ENCODE measurements at places on chromosomes 11 and 22.

GRCh38 chr11:3165152-3165705 lies at the start of gene OSBPL5:
Gene OSBPL5 (minus strand): TSS chr11:3165310. CDS start chr11:3129148, 36,162 bp downstream.
- peak; percentile 80 for DNase-seq

- DNase-seq: no peak
Observed at GRCh38 chr11:1387961-1388762, 1.6 kb upstream of the BRSK2 start.

GRCh38 chr11:75246006-75246670 lies 5.6 kb downstream of the TPBGL start:
- DNase-seq: no peak

GRCh38 chr11:41836431-41836830 lies 377.0 kb upstream of the LRRC4C start:
- no peak for DNase-seq

- DNase-seq: peak; percentile 28
Observed at GRCh38 chr11:125626288-125626950, 1.5 kb downstream of the CHEK1 start.

GRCh38 chr22:17368554-17369438 lies 464 bp upstream of the CECR2 start:
- DNase-seq: peak; percentile 70

DNA sequence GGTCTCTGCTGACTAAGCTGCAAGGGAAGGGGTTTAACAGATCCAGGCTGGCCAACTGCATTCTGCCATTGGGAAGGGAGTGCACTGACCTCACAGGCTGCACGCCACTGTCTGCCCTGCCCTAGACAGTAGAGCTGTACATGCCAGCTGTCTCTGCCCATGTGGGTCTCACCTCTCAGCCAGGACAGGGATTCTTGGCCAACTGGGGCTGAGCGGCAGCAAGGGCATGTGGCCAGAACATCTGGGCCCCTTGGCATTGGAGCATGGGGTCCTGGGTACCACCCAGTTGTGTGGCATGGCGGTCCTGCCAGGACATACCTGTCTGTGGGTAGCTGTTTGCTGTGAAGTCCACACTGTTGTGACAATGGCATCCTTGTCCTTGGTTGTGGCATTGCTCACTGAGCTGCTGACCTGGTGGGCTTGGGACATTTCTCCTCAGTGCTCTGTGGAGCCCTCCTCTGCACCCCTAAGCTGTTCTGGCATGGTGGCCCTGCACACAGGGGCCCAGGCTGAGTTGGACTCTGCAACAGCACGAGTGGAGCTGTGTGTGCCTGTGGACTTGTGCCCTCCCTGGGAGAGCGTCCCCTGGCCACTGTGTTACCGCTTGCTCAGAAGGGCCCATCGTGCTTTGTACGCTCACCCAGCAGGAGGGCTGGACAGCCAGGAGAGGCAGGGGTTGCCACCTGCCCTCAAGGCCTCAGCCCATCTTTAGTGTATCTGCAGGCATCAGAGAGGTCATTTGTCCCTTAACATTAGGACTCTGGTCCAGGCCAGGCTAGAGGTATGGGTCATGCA lies 46.7 kb downstream of the MED15 start:
- no peak for DNase-seq

DNA sequence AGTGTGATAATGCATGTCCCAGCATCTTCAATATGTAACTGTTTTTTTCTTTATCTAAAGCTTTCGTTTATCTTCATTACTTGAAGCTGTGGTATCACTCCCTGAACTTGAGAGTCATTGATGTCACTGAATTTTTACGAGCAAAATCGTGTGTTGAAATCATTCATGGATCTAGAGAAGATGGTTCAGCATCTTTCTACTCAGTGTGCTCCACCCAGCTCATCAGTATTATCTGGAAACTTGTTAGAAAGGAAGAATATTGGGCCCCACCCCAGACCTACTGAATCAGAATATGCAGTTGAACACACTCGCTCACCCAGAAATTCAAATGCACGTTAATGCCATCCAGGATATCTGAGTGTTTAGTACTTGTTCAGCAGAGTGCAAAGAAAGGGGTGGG lies 8.3 kb downstream of the CDON start:
- DNase-seq: no peak

DNA sequence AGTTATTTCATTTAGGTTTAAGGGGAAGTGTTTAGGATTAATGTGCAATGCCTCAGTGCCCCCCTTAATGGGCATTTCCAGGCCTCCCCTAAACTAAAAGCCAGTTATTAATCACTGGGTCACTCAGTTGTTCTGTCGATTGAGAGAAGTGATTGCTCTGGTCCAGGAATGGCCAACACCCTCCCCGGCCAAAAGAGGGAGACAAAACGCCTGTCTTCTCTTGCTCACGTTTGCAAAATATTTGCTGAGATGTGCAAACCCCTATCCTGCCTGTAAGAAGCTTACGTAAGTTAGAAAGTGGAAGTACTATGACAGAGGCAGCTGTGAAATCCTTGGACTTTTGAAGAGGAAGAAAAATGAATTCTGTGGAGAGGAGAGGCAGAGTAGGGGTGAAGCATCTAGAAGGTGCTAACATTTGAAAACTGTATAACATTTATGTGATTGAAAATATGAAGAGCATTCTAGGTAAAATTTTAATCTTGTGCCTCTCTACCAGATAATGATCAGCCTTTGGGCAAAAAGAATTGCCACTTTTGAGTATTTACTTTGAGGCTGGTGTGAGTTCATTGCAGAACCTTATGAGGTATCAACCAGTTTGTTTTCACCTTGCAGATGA lies 37.7 kb downstream of the NTM start:
- DNase-seq: peak; percentile 68

- no peak for DNase-seq
Observed at GRCh38 chr22:29816128-29816527, 21.9 kb downstream of the ASCC2 start.

- DNase-seq: peak; percentile 40
Observed at GRCh38 chr11:74025467-74026166, 16.7 kb upstream of the UCP3 start.

GRCh38 chr11:115290893-115291292 lies 213.3 kb downstream of the CADM1 start:
- DNase-seq: no peak

GRCh38 chr11:75133976-75134375 lies 16.9 kb upstream of the SLCO2B1 start:
- DNase-seq: no peak

GRCh38 chr11:75792997-75793800 lies 21.8 kb upstream of the UVRAG start:
- no peak for DNase-seq

GRCh38 chr11:28110821-28111200 lies 2.6 kb downstream of the METTL15 start:
- DNase-seq: no peak

DNA sequence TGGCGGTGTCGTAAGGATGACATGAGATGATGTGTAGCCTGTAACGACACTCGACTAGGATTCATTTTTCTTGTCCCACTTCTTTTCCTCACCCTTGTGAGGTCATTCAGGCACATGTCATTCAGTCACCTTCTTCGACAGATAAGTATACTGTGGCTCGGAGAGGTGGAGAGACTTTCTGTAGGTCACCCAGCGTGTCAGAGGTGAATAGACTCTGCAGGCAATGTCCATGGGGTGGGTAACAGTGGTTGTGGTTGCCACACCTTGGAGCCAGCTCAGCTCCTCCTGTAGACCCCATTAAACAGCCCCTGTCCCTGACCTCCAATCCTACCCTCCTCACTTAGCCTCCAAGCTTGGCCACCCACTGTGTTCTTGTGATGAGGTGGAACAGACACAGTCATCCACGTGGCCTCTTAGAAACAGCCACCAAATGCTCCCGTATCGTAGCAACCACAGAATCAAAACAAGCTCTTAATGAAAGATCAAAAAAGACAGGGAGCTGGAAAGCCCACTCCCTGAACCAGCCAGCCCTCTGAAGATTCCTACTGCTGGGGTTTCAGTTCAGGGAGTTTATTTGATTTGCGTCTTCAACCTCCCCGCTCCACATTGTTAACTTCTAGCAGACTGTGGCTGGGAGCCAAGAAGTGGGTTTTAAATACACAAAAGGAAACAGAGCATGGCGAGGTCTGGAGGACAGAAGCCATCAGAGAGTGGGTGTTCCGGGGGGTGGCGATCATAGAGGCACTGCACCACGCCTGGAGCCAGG lies 89.0 kb upstream of the GRK3 start:
- DNase-seq: peak; percentile 88

DNA sequence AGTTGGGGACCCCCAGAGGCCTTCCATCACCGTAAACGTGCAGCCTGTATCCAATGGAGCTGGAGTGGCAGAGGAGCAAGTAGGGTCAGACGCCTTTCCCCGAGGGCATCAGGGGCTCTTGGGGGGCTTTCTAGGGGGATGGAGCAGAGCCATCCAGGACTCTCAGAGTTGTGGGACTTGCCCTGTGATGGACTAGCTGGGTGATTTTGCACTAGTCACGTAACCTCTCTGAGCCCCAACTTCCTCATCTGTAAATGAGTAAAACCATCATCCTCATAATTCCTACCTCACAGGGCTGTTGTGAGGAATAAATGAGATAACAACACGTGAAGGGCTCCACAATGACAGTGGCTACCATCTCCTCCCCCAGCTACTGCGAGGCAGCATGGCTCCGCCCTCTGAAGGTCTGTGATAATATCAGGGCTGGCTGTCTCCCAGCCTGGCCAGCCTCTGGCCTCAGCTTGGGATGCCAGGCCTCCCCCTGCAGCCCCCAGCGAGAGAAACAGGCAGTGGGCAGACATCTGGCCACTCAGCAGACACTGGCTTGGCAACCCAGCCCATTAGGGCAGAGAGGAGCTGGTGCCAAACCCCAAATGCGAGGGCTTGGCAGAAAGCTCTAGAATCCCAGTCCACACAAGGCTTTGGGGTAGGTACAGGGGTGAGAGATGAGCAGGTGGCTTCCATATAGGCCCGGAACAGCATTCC lies 6.7 kb downstream of the USP2 start:
- peak; percentile 80 for DNase-seq

- DNase-seq: no peak
Observed at GRCh38 chr11:118139578-118139977, 13.0 kb downstream of the SCN4B start.

DNA sequence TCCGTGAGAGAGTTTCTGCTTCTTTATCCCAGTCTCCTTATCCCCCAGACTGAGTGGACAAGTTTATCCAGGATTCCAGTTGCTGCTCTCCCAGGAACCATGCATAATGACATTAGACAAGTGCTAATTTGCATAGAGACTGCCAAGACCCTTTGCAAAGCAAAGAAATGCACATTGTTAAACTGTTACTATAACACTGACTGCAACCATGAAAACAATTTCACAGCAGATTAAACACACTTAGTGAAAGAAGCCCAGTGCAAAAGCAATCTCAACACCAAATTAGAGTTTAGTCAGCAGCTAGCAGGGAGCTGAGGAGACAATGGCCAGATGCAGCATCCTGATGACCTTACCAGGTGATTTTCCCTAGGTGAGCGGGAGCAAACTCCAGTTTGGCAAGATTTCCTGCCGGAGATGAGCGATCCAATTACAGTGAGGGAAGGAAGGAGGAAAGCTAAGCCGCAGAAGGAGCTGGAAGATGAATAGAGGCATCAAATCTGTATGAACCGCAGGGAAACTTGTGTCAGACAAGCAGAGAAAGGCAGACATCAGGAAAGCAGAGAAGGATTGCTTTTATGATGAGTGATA lies 273.8 kb upstream of the B3GAT1 start:
- DNase-seq: peak; percentile 24

DNA sequence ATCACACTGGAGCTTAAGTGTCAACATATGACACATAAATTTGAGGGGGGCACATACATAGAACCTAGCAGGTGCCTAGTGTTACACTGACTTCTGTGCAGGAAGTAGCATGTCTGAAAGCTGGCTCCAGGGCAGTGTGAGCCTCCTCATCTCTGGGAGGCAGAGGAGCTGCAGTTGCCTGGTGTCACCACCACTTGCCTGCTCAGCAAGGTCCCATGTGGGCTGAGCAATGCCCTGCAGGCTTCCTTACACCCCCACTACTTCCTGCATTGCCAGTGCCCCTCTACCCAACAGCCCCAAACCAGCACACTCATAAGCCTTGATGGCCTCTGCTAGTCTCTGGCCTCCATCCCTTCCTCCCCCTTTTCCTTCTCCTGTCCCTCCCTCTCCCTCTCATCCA lies 165.8 kb downstream of the BUD13 start:
- no peak for DNase-seq

- DNase-seq: no peak
Observed at GRCh38 chr11:19647816-19648215, 64.8 kb upstream of the NAV2 start.

- DNase-seq: no peak
Observed at GRCh38 chr22:45180146-45180679, 16.5 kb downstream of the NUP50 start.

DNA sequence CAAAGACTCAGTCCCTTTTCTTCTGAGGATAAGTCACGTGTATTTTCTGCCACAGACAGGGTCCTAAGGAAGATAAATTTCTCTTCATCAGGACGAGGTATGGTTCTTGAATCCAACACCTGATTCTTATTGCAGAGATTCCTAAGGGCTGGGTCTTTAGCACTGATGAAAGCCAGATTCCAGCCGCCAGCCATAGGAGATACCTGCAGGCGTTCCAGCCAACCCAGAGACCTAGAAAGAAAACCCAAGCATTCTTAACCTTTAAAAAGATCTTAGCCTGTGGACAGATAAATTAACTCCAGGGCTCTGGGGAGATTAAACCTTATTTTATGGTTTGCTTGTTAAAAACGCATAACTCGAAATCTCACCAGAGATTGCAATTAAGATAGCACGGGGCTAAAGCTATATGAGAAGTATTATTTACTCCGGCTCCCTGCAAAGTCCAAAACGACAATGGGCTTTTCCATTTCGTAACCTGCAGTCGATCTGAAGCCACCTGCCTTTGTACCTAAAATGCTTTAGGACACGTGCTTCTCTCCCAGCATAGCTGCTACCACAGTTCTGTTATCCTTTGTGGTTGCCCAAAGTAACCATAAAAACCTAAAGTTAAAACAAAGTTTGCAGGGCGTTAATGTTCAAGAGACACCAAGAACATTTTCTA lies 104.5 kb downstream of the NXPE2 start:
- no peak for DNase-seq

DNA sequence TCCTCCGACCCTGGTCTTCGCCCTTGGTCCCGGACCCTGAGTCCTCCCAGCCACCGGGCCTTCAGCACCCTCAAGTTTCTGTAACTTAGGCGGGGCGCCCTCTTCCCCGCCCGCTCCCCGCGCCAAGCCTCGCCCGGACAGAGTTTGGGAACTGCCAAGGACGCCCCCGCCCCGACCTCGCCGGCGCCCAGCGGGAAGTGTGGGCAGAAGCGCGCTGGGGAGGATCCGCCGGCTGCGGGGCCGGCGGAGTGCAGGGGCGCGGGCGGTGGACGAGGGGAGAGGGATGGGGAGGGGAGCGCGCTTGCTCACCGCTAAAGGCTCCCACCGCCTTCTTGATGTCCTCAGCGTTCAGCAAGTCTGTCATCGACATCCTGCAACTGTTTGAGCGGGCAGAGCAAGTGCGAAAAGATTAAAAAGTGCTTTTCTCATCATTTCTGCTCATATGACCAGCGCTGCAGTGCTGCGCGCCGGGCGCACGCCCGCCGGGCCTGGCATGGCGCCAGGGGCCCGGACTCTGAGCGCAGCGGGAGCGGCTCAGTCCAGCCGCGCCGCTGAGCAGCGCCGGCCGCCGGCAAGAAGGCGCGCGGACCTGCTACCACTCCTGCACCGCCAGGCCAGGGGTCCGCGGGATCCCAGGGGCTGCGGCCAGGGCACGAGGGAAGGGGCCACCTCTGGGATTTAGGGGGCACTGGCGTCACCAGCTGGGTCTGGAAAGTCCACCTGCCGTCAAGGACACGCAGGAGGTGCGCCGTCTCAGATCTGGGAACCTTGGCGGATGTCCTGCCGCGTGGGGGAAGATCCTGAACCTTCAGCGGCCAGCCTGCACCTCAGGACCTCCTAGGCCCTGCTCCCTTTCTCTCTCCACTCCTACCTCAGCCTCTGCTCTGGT lies at the start of gene PVALB:
PVALB (minus strand) TSS at position 400 of the 889 bp plus-strand sequence; CDS start at position 370, 30 bp downstream.
- DNase-seq: peak; percentile 4

Data from Ammon's horn (tissue), 1 donor.